NCI-H1105 (cell line): ENCODE measurements at places on chromosomes 1 and 21.
A peak's percentile ranks its signal among the peaks of the same experiment; 100 is the strongest.

GRCh38 chr1:112054510-112054909 is 65.0 kb upstream of the KCND3 start:
- DNase-seq: no peak

- DNase-seq: peak; percentile 19
These were observed 3.9 kb upstream of the DENND2D start for GRCh38 chr1:111204201-111204982.

DNA sequence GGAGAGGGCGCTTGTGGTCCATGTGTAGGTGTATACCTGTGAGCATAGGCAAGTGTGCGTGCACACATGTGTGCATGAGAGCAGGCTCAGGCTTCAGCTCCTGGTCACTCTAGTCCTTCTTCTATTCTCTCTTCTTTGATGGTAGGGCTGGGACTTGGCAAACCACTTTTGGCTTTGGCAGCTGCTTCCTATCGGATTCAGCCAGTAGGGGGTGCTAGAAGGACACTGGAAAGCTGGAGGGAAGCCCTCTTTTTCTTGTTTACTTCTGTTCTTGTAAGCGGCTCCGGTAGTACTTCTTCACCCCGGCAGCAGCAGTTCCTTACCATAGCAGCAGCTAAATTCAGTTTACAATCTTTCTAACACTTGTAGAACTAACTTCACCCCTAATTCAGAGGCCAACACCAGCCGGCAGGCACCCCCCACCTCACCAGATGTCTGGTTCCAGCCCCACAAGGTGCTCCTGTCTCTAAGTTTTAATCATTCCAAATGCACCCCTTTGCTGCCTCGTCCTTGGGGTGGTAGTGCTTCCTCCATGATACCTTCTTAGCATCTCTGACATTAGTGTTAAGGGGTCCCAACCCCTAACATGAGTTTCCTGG is 25.1 kb downstream of the NENF start:
- DNase-seq: peak; percentile 28

- DNase-seq: peak; percentile 39
These were observed 59.1 kb downstream of the BCL9 start for GRCh38 chr1:147600119-147601111.

DNA sequence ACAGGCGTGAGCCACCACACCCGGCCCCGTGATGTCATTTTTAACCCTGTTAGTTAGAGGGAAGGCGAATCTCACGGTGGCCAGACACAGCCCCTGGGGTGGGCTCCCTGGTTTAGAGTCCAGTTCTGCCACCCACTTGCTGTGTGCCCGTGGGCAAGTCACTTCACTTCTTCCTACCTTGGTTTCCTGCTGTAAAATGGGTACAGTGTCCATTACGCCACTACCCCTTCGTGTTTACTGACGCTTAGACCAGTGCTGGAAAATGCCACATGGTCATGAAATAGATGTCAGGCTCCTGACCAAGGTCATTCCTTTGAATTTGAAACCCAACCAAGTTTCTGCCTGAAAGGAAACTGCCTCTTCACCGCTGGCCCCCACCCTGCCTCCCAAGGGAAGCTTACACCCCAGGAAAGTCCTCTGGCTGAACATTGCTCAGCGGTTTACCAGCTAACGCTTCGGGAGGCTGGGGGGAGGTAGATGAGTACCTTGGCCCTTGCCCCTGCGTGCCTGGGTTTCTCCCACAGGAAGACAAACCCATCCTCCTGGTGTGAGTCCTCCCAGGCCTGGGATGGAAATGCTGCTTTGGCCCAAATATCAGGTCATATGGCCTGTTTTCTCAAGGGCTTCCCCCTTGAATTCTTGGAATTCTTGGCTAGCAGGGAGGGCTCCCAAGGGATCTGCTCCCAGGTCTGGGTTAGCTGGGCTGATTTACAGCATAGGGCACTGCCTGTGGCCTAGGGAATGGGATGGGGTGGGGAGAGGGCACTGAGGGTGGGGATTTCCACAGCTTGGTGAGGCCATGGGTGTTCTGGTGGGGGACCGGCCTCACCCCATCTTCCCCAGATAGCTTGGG is 7.6 kb upstream of the AADACL4 start:
- DNase-seq: no peak

GRCh38 chr21:46068516-46069079 is 29.3 kb upstream of the COL6A2 start:
- no peak for DNase-seq

- no peak for DNase-seq
These were observed 3.3 kb downstream of the MAPKAPK2 start for GRCh38 chr1:206687915-206688442.

DNA sequence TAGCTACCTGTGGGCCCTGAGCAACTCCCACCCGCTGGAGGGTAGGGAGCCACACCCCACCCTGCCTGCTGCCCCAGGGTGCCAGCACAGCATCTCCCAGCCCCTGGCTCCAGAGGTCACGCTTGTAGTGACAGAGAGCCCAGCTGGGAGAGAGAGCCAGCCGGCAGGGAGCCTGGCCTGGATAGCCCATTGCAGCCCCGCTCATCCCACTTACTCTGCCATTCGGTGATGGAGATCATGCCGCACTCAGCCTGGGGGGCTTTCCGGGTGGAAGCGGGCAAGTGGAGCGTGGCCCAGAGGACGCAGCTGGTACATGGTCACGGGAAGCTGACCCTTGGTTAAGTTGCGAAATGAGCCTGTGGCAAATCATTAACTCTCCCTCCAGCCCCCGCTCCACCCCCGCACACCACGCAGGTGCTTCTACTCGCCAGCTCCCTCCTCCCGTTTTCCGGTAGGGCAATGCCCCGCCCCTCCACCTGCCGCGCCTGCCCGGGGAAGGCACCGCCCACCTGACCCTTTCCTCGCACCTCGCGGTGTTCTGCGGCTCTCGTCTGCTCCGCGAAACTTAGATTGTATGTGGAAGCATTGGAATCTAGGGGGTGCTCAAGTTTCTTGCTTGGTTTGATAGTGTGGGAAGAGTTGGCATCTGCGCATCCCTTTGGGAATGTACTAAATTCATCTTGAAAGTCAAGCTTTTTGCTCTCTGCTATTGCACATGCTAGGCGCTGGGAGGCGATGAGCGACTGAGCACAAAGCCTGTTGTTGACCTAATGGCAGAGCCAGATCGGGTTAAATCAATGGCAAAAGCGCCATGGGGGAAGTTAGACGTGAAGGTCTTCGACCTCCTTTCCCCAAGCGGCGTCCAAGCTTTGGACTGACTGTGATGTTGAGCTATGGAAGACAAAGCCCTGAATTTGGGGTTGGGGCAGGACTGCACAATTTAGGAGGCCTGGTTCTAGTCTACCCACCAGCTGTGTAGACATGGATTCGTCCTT is at the start of gene GOLT1A:
Gene GOLT1A, minus strand, starts transcription at position 321 of the 995 bp plus-strand sequence. Its CDS starts 82 bp downstream, at position 239.
- no peak for DNase-seq

DNA sequence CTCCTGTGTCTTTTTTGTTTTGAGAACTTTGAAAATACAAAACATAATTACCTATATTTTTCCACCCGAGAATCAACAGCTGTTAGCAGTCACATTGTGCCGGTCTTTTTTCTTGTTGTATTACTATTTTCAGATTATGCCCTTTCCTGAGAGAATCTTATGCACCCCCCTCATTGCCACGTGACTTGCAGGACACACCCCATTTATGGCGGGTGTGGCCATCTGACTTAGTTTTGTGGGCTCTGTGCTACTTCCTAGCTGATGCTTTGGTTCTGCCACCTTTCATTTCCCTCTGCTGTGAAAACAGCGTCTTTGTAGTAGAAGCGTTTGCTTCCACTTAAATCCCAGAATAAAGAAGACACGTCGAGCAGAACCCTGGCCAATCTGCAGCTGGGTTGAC is 82.8 kb upstream of the SOX13 start:
- no peak for DNase-seq

- no peak for DNase-seq
These were observed 80.1 kb downstream of the TTLL7 start for GRCh38 chr1:83918688-83919285.

DNA sequence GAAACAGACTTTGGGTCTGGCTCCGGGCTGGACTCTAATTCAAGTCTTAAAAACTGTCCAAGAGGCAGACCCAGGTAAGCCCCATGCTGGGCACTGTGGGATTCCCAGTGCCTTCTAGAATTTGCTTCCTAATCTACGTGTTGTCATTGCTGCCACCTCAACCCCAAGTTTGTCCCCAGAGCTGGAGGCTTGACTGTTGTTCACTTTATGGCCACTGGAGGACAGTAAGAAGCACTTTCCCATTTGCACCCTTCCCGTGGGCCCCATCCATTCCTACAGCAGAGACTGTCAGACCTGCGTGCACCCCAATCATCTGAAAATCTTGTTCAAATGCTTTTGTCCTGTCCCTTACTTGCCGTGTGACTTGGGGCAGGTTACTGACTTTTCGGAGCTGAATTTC is 29.4 kb upstream of the VASH2 start:
- no peak for DNase-seq

- DNase-seq: no peak
These were observed 41.8 kb downstream of the SGIP1 start for GRCh38 chr1:66575739-66576138.

- no peak for DNase-seq
These were observed 25.8 kb downstream of the MFSD2A start for GRCh38 chr1:39980555-39981313.

GRCh38 chr21:44636209-44637017 is 743 bp upstream of the KRTAP10-10 start:
- no peak for DNase-seq

- no peak for DNase-seq
These were observed 83.1 kb upstream of the S1PR1 start for GRCh38 chr1:101153692-101154091.

DNA sequence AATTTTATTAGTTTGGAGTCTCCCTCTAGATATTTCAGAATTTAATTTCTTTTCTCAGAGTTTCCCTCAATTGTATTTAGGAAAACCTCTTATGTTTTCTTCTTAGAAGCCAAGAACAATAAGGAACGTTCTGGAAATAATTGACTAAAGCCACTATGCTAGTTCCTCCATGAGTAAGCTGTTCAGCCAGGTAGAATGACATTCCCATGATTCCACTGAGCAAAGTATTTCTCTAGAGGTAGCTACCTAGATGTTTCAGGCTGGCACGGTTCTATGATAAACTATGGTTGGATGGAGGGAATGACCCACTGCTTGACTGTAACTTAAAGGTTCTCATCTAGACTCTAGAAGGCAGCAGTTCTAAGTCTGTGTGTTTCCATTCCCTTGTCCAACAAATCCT is 62.4 kb downstream of the CLDN17 start:
- no peak for DNase-seq

DNA sequence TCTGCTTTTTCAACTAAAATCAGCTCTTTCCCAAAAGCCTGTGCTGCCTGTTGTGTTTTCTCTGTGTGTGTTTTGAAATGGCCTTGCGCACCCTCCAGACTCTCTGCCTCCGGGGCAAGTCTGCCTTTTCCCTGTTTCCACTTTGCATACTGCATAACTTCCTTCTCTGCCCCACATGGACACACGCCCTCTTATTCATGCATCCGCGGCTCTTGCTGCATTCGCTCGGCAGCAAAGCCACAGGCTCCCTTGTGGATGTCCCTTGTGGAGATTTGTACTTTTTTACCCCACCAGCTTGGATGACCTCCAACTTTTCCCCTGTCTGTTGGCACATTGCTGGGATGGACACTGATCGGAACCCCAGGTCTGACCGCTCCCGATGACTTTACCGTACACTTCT is 147.6 kb downstream of the ADSS2 start:
- DNase-seq: no peak

DNA sequence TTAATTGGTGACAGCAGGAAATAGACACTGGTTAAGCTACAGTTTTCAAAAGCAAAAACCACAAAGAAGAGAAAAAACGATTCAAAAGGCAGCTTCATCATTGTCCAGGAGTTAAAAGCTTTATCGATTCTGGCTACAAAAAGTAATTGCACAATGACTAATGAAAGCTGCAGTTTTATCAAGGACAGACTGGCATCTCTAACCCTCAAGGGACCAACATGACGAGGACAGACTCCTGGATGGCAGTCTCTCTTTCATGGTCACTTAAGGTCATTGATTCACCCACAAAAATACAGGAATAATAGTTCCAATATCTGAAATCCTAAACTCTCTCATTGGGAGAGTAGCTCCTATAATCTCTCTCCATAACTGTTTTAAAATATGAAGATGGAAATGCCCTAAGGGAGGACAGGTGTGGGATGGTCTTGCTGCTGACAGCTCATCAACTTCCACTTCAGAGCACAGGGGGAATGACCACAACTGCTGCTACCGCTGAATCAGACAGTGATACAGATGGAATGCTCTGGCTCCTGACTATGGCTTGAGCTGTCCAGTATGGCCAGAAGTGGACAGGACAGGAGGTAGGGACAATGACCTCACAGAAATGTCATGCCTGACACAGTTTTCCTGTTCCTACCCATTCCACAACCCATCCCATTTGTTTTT is 17.4 kb upstream of the CPLANE2 start:
- no peak for DNase-seq

DNA sequence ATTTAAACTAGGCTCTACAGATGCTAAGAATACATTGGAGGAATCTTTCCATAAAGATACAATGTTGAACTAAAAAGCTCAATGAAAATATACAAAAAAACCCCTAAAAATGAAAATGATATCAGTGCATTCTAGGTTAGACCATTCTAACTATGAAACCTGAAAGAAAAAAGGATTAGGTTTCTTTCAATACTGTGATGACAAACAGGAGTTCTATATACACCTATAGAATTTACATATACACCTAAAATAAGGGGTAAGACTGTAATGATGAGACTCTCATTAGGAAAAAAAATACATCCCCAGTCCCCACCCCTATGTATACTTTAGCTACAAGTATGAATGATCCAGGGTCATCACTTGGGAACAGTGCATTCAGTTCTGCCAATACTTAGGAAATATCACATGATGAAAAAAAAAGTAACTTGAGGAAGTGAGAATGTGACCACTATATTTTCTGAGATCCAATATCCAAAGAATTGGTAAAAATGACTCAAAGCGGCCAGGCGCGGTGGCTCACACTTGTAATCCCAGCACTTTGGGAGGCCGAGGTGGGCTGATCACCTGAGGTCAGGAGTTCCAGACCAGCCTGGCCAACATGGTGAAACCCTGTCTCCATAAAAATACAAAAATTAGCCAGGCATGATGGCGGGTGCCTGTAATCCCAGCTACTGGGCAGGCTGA is 26.3 kb downstream of the SELENOF start:
- no peak for DNase-seq

DNA sequence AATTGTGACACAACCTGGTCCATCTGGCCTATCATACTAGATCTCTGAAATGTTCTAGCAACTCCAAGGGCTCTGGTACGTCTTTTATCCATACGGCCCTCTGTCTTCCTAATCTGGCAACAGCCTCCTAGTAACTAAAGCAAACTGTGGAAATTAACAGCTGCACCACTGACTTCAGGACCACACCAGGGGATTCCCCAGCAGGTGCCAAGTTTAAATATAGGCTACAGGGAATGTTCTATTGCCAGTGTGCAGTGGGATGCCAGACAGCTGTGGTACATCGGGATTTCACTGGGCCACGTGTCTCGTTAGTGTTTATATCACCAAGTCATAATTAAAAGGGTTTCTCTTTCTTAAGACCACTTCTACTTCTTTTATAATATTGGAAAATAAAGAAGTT is 94.3 kb downstream of the RGS2 start:
- DNase-seq: no peak

DNA sequence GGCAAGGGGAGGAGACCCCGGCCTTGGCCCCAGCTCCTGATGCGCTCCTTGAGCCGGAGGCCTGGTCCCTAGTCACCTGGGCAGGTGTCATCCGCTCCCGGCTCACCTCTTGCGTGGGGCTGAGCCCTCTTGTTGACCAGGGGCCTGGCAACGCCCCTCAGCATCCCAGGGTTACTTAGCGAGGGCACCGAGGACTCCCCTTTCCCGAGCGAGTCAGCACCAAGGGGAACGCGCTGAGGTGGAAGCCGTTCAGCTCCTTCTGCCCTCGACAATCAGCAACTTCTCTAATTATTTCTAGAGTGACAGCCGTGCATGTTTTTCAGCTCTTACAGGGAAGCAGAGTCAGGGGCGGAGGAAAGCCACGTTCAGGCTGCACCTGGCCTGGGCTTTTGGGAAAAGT is 522 bp downstream of the SLC45A1 start:
- no peak for DNase-seq

GRCh38 chr1:83043244-83043643 is 955.7 kb downstream of the TTLL7 start:
- DNase-seq: no peak
